ENCODE measurements at places on chromosomes 11 and 22.

DNA sequence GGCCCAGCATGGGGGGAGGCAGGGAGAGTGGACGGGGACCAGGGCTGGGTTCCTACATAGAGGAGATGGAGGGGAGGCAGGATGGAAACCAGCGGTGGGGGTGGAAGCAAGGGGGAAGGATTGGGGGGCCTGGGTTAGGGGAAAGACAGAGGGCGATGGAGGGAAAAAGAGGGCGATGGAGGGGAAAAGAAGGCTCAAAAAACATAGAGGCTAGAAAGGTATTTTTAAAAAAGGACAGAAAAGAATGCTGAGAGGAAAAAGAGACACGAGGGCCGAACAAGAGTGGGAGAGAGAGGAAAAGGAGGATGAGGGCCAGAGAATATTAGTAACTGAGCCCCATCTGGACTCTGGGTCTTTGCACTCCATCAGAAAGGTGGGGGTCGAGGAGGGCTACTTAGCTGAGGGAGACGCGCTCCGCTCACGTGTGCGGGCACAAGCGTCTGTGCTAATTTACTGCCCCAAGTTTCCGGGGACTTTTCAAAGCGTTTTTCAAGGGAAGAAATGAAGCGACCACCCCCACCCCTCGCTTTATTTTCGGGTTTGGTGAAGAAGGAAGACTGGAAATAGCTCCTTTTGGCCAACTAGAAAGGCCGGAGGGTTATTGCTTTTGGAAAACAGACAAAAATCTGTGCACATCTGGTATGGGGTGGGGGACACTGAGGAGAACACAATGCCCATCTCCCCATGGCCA lies 14.5 kb downstream of the PAX6 start:
- DNase-seq = no peak

GRCh38 chr22:39426380-39427043 lies 26.9 kb downstream of the TAB1 start:
- DNase-seq = no peak

DNA sequence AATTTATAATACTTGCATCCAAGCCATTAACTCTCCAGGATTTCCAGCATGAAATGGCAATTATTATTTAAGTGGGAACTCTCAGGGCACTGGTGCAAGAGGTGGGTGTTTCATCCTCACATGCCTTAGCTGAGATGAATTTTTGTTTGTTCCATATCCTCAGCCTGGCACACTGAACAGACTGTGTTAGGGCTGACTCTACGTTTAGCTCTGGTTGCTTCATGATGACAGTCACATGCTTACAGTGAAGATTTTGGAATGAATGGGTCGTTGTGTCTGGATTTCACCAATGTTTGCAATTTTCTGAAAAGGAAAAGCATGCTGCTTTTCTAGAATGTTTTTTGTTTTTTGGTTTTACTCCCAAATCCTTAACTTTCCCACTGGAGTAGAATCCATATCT lies 246.6 kb downstream of the INSC start:
- no peak for DNase-seq

DNA sequence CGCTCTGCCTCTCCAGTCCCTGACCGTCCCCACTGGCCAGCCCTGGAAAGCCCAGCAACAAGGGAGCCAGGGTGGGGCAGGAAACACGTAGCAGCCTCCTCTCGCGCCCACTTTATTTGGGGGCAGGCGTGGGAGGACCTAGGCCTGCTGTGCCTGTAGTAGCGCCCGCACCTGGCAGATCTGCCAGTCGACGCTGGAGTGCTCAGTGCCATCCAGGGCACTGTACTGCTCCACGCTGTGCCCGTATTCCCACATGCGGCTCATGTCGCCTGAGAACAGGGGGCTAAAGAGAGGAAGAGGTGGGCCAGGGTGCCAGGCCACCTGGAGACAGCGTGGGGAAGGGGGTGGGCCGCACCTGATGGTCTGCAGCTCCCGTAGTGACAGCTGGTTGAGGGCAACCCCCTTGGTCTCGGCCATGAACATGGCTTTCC lies 17.0 kb upstream of the DRICH1 start:
- DNase-seq = no peak

GRCh38 chr11:82843057-82843795 lies 57.0 kb downstream of the PRCP start:
- DNase-seq = no peak

GRCh38 chr11:111939836-111940604 lies 2.9 kb downstream of the DIXDC1 start:
- DNase-seq = no peak

DNA sequence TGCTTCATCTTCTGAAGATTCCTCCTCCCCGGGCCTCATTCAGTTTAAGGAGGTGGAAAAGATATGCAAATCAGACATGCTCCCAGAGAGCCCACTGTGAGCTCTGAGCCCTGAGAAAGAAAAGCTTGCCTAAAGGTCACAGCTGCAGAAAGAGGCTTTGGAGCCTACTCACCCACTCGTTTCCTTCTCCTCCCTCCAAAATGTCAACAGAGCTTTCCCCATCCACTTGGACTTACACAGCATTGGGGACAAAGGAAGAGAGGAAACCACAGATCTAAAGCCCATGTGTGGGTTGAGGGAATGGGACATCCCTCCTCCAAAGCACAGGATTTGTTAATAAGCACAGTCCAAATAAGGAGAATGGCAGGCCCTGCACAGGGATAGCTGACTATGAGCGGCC lies 158.4 kb downstream of the ETS1 start:
- DNase-seq = no peak

DNA sequence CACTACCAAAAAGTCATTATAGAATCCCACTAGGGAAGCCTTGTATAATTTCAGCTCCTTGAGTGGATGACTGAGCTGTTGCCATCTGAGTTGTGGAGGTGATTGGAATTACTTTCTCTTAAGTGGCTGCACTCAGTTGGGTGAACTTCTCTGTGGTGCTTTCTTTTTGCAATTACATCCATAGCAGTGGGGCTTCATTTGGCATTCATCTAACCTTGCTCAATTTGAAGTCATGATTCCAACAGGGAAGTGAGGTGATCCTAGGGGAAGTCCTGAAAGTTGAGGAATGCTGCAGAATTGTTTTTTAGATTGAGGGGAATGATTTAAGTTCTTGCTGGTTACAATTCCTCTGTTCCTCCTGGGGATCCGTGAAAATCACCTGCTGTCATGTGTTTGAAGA lies 39.6 kb downstream of the ARHGAP42 start:
- no peak for DNase-seq

DNA sequence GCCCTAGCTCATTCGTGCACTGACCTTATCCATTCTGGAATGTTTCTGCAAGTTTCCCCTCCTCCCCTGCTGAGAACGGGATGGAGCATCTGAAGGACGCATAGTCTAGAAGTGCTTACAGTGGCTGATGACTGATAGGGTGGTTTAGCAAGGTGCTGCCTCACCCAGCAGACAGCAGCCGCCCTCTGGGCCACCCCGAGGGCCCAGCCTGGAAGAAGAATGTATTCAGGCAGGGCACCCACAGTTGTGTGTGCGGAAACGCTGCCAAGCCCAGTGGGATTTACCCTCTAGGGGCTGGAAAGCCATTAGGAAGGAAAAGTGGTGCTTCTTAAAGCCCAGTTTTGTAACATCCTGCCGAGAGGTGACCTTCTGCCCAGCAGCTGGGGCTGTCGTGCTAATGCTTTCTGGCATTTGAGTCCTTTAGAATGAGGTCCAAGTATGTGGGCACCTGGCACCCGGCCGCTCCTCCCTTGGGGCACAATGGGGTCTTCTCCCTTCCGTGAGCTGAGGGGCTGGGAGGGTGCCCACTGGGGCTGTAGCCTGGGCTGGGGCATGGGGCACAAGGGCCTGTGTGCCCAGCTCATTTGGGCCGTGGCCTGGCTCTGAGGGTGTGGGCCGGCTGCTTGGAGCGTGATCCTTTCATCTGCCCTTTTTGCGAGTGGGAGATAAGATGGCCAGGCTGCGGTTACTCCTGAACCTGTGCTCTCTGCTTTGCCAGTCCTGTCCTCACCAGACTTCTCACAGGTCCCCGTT lies 14.4 kb downstream of the FBLN1 start:
- no peak for DNase-seq

GRCh38 chr11:15027011-15027410 lies 46.4 kb upstream of the CALCB start:
- DNase-seq = no peak

DNA sequence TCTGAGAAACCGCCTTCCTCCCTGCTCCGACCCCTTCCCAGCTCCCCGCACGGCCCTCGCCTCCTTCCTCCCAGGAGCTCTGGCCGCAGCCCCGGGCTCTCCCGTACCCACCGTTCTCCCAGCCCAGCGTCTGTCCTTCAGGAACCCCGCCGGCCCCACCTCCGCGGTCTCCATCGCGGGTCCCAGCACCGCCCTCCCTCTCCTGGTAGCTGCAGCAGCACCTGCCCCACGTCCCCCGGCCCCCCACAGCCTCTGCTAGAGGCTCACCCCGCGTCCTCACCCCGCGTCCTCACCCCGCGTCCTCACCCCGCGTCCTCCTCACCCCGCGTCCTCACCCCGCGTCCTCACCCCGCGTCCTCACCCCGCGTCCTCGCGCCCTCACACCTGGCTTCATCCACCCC lies 85.9 kb downstream of the WNT7B start:
- no peak for DNase-seq

GRCh38 chr11:98630736-98631135 lies 390.0 kb upstream of the CNTN5 start:
- no peak for DNase-seq

GRCh38 chr11:130940706-130941105 lies 24.4 kb upstream of the SNX19 start:
- DNase-seq = no peak

GRCh38 chr11:129394709-129395108 lies 19.1 kb downstream of the BARX2 start:
- DNase-seq = no peak

DNA sequence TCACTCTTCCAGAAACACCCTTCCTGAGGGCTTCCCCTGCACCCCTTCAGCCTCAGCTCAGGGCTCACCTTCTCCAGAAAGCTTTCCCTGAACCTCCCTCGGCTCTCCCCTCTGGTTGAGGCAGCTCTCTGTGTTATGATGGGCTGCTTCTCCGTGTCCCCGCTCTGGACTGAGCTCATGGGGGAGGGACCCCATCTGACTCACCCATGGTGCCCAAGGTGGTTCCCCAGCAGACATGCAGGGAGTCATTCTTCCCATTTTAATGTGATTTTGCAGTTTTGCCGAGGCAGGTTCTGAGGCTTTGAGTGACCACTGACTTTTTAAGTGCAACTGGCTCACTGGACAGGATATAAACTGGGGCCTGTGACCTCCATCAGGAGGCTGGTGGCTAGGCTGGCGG lies 495.1 kb downstream of the TBC1D22A start:
- no peak for DNase-seq

Data from OCI-LY7 (cell line).